ENCODE measurements at places on chromosomes 1 and 21. TPM values are rescaled to one million over a fixed set of nuclear protein-coding genes. Genes with fewer than 3 reads are reported as not detected.

The DISP1 gene
- 1.5 TPM for total RNA-seq

DNA sequence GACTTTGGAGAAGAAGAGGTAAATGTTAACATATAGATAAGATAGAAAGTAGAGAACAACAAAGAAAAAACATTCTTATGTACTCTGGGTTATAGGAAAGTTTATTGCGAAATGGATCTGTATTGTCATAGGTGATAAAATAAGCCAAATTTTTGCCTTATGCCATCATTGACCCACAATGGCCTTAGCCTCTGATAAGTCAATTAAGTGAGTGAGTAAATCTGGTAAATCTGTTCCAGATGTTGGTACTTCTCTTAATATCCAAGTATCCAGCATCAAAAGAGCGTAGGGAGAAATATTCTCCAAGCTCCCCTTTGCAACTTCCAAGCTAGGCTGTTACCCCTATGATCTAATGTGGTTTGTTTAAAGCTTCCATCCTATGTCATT lies 38.3 kb upstream of the CLCA4 start:
- DNase-seq = no peak

DNA sequence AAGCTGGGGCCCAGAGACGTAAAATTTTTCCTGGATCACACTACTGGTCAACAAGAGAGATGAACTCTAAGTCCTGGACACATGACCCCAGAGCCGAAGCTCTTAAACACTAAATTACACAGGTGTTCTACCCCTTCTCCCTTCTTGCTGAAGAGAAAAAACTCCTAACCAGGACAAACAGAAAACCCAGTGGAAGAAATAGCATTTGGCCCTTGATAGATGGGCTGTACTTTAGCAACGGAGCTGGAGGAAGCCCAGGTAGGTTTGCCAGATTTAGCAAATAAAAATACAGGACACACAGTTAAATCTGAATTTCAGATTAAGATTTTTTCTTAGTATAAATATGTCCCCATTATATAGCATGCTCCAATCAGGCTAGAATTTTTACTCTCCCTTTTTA lies 72.7 kb downstream of the DIRAS3 start:
- no peak for DNase-seq

The HES2 gene
- 0.45 TPM for total RNA-seq

DNA sequence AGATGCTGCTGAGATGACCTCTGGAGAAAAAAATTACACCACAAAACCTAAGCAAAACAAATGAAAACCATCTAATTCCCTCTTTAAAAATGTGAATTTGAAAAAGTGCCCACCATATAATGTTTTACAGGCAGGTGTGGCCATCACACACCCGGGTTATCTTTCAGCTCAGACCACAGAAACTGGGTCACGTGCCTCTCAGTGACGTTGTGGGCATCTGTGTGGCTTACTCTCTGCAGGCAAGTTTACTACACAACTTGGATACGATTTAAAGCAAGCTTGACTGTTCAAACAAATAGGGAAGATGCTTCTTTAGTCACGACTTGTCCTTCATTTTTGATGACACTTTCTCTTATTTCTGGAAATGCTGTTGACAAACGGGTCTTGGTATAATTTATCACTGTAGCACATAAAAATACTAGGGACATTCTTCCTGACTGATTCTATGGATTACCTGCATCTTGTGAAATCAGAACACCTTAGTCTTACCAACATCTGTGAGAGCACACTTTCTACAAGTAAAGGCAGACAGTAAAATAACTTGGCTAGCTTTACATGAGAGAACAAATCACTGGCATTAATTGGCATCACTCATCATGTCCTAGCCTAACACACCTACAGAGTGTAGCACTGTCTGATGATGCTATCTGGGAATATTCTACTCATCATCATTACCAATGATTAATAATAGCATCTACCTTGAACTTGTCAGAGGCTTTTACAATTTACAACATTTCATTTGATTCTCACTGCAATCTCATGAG lies 89.3 kb upstream of the EDEM3 start:
- peak; percentile 75 for DNase-seq

DNA sequence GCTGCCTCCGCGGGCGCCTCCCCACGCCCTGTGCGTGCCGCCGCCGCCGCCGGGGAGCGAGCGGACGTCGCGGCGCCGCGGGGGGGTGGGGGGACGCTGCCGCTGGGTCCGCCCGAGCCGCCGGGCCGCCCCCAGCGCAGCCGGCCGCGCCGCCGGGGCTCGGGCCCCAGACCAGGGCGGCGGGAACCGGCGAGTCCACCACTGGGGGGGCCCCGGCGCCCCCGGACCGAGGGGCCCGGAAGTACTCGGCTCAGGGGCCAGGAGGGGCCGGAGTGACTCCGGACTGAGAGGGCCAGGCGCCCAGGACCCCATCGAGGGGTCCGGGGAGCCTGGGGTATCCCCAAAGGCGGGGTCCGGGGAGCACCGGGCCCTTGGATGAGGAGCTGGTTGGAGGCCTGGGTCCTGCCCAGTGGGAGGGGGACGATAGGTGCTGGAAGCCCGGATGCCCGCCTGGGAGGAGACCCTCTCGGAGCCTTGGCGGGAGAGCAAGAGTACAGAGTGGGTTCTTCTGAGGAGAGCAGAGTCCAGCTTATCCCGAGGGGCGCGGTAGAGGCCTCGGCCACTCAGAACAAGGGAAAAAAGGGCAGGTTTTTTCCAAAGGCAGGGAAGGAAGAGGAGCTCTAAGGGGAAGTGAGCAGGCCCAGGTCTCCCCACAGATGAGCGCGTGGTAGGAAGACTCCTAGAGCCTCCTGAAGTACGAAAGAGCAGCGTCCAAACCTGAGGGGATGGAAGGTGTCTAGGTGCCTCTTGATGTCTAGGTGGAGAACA lies 556 bp downstream of the GMEB1 start:
- DNase-seq = peak; percentile 42

The CORT gene
- total RNA-seq = 0.95 TPM

The RIPK4 gene
- not detected for total RNA-seq

- DNase-seq = no peak
Observed at GRCh38 chr21:16517383-16517782, 787.6 kb downstream of the USP25 start.

GRCh38 chr1:56967900-56968832 lies 2.4 kb upstream of the C8B start:
- DNase-seq = no peak

- peak; percentile 78 for DNase-seq
Observed at GRCh38 chr1:247373721-247374141, 42.1 kb upstream of the ZNF496 start.

The PAQR6 gene
- 9.9 TPM for total RNA-seq

GRCh38 chr1:41576620-41577019 lies 92.1 kb upstream of the EDN2 start:
- no peak for DNase-seq

- DNase-seq = no peak
Observed at GRCh38 chr1:231106347-231106746, 55.5 kb upstream of the TRIM67 start.

The GPR37L1 gene
- not detected for total RNA-seq

- no peak for DNase-seq
Observed at GRCh38 chr1:158008630-158009029, 15.2 kb downstream of the KIRREL1 start.

DNA sequence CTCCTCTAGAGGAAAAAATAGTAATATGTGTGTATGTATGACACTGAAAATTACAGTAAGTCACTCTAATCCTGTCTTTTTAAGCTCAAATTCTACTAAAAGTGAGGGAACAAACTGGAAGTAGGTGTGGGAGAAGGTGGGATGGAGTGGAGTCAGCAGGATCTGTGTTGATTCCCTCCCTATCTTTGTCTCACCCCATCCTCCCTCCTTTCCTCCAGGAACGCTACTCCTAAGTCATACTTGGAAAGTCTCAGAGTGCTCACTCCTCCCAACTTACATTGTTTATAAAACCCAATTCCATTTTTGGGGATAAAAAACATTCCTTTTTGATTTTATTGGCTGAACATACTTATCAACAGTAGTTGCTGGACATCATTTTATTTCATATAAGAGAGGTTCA lies 14.9 kb upstream of the NUP133 start:
- no peak for DNase-seq
